ENCODE measurements at places on chromosomes 4 and X. TPM values are rescaled to one million over a fixed set of nuclear protein-coding genes. Genes with fewer than 3 reads are reported as not detected.
A peak's percentile ranks its signal among the peaks of the same experiment; 100 is the strongest.

- DNase-seq, result no peak
Measured at GRCh38 chrX:21926527-21927278, 13.8 kb upstream of the SMS start.

DNA sequence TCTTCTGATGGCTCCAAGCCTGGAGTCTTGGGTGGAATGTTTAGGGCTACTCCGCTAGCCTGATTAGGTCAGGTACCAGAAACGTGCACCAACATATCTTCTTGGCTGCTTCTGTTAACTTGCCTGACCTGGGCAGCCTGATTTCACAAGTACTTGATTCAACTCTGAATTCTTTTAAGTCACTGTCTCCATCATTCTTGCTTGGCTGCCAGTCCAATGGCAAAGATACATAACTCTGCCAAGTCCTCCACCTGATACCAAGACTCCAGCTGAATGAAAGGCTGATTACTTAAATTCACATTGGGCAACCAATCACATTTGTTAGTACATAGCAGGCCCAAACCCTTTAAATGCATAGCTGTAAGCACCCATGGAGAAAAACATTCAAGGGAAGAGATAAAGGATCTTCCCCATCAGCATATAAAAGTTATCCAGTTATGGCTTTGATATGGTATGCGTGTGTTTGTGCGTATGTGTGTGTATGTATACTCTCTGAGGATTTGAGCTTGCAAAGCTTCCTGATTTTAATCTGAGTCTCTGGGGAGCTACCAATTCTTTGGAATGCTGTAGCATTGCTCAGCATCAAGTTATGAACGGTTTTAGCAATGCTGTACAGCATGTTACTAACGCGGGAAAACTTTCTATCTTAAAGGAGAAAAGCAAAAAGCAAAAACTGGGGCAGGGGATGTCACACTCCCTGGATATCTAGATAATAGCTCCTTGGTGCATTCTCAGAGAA, 917.2 kb downstream of the DMD start:
- no peak for DNase-seq

Gene BMX
- not detected for total RNA-seq

Gene CLDN34
- not detected for total RNA-seq

Gene DMD
- total RNA-seq, result 51.8 TPM

DNA sequence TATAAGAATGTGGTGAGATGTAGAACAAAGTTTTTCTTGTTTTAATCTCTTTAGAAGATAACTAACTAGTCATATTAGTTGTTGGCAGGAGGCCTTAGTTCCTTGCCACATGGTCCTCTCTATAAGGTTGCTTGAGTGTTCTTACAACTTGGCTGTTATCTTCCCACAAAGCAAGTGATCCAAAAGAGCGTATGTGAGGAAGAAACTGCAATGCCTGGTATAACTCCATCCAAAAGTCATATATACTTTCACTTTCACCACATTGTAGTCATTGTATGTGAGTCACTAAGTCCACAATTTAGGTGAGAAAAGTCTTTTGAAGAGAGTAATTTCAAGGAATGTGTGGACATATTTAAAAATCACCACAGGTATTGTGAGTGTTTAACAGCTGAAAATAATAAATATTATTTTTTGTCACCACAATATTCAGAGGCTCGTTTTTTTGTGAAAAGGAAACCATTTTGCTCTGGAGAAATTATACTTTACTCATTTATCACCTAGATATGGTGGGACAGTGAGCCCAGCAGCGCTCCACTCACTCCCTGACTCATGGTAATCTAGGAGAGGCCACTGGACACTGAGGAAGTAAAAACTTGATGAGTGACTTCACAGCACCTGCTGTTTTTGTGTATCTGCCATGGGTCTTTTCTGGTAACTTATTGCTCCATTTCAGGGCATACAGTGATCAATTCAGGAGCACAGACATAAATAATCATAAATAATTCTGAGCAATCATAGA, 369.4 kb upstream of the NDST3 start:
- no peak for DNase-seq

- DNase-seq, result no peak
Measured at GRCh38 chr4:142840516-142841123, 5.5 kb downstream of the INPP4B start.

- peak; percentile 28 for DNase-seq
Measured at GRCh38 chr4:6372649-6373525, 99.5 kb downstream of the PPP2R2C start.

Gene GYPE
- 4.7 TPM for total RNA-seq

Gene RUFY3
- 92.9 TPM for total RNA-seq

Gene SASH3
- 240 TPM for total RNA-seq

Gene TEX13C
- total RNA-seq, result not detected

DNA sequence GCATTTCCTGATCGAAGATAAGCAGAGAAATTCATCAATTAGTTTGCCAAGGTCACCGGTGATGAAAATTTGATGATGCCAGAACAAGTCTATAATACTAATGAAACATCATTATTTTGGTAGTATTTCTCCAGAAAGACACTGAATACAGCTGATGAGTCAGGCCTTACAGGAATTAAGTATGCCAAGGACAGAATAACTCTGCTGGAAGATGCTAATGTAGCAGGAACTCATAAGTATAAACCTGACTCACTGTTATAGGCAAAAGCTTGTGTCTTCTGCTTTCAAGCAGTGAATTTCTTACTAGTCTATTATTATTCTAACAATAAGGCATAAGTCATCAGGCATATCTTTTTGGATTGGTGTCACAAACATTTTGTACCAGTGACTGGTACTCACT, 1825.1 kb upstream of the IGFBP7 start:
- no peak for DNase-seq

GRCh38 chrX:112834031-112834845, 6.4 kb downstream of the AMOT start:
- no peak for DNase-seq

DNA sequence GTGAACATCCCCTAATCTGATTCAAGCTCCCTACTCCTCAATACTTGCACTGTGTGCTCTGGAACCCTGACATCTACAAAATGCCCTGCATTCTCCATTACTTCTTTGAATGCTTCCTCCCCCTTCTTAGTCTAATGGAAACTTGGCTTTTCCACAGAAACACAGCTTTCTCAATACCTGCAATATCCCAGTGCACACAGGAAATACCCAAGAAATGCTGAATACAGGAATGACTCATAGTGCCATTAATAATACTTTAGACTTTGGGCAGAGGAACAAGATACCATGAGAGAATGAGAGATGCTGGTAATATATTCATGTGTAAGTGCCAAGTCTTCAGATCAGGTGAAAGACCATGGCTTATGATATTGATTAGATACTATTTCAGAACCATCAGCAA, 5.6 kb downstream of the QRFPR start:
- DNase-seq, result no peak

- DNase-seq, result peak; percentile 47
Measured at GRCh38 chrX:41449615-41450014, 2.5 kb downstream of the NYX start.

- no peak for DNase-seq
Measured at GRCh38 chr4:153901220-153901619, 112.3 kb upstream of the SFRP2 start.

GRCh38 chr4:165612936-165613335, 234.1 kb downstream of the CPE start:
- DNase-seq, result no peak

- no peak for DNase-seq
Measured at GRCh38 chr4:44479731-44480130, 31.1 kb upstream of the KCTD8 start.

DNA sequence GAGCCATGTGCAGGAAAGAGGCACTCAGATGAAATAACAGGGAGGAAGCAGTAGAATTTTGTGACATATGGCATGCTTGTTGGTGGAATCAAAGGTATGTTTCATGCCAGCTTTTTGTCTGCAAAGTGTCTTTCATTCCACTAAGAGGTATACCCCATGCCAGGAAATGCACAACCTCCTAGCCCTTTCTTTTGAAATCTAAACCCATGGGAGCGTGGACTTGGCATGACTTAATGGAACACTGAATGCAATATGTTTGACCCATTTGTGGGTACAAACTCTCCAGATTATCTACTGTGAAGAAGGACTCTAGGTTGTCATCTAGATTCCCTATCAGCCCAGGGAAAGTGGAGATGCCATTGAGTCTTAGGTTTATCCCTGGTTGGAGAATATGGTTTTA, 338.3 kb upstream of the TEX13C start:
- DNase-seq, result no peak

Gene SPOCK3
- not detected for total RNA-seq

DNA sequence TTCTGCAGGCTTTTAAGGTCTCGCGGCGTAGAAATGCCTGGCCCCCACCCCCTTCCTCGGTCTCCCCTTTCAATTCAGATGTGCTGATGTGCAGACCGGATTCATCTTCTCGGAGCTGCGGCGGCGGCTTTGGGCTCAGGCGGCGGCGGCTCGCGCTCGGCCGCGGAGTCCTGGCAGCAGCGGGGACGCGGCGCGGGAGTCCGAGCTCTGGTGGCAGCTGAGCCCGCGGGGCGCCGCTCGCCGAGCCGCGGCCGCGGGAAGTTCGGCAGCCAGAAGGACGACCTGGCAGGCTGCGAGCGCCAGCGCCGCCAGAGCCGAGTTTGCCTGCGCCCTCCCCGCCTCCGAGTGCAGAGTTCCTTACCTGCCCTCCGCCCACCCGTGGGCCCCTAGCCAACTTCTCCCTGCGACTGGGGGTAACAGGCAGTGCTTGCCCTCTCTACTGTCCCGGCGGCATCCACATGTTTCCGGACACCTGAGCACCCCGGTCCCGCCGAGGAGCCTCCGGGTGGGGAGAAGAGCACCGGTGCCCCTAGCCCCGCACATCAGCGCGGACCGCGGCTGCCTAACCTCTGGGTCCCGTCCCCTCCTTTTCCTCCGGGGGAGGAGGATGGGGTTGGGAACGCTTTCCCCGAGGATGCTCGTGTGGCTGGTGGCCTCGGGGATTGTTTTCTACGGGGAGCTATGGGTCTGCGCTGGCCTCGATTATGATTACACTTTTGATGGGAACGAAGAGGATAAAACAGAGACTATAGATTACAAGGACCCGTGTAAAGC, 448 bp downstream of the TLL1 start:
- DNase-seq, result no peak

DNA sequence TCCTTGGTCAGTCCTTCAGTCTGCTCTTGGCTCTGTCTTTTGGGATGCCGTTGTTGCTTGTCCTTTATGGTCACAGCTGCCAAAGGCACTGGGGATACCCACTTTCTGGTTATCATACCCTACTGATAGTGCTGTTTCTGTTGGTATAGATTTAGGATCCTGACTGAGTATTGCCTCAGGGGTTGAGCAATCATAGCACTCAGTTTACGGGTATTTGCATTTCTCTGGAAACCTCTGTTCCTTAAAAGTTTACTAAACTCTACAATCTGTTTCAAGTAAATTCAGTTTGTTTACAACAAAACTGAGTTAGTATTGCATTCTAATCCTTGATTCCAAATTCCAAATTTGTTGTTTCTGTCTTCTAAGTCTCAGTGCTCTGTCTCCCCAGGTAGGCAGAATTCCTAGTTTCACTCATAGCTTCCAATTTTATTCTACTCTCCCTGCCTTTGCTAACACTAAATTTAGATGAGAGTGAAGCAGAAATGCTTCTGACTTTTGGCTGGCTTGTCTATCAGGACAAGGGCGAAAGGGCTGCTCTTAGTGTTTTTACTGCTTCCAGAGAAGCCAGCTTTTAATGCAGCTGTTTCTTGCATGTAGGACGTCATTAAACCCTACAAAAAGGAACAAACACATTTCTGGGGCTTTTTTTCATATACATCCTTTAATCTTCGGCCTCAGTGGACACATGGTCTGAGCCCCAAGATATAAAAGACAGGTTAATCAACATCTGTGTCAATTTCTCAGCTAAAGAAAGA, 17.2 kb upstream of the TET2 start:
- DNase-seq, result no peak

GRCh38 chrX:86148594-86148993, 343 bp downstream of the DACH2 start:
- DNase-seq, result no peak

Gene BEND2
- total RNA-seq, result not detected

Gene KCNE5
- 0.34 TPM for total RNA-seq

DNA sequence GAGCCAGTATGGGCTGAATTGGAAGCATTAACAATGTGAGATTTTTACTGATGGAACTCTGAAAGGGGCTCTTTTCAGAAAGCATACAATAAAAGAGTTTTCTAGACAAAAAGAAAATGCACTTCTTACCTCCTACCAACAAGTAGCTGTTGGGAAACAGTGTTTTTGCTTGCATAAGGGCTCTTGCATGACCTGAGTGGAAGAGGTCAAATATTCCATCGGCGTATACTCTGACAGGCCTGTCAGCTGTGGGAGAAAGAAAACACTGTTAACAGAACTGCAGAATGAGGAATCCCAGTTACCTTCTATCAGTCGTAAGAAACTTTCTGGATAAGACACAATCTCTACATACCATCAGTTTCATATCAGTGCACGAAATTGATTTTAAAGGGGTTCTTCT, 39.5 kb downstream of the PCYT1B start:
- DNase-seq, result no peak

- DNase-seq, result no peak
Measured at GRCh38 chrX:153504445-153505016, 9.8 kb downstream of the BGN start.

DNA sequence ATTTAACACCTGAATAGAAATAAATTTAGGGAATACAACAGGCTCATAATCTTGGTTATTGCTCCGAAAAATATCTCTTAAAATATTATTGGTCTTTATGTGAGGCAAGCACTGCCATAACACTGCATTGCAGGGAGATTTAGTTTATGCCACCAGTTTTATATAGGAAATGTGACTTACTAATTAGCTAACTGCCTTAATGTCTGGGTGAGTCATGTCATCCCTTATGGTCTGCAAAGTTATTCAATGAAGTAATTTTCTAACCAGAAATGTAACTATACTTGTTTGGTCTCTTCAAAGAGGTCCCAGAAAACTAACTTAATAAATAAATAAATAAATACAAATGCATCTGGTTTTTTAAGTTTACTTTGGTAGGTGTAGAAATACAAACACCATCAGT, 597.2 kb downstream of the GALNTL6 start:
- DNase-seq, result no peak

DNA sequence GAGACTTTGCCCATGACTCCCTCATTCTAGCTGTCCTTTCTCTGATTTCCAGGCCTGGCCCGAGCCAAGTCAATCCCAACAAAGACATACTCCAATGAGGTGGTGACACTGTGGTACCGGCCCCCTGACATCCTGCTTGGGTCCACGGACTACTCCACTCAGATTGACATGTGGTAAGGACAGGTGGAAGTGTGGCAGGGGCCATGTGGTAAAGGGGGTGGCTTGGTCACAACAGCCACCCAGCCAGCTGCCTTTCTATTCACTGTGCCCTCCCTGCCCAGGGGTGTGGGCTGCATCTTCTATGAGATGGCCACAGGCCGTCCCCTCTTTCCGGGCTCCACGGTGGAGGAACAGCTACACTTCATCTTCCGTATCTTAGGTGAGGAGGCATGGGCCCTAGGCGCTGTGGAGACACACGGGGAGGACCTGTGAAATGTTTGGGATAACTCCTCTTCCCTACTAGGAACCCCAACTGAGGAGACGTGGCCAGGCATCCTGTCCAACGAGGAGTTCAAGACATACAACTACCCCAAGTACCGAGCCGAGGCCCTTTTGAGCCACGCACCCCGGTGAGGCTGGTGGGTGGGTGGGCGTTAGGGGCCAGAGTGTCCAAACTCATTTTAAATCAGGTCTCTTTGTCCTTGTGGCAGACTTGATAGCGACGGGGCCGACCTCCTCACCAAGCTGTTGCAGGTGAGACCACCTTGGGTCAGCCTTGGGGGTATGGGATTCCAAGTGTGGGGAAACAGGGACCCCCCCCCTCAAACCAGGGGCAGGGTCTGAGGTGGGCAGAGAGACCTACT, 6.1 kb upstream of the USP11 start:
- DNase-seq, result no peak

Measured in B cell (primary cell).